ENCODE measurements at places on chromosomes 1 and 21. TPM values are rescaled to one million over a fixed set of nuclear protein-coding genes. Genes with fewer than 3 reads are reported as not detected.

Gene AKR1A1
- total RNA-seq = 45.4 TPM

Gene EVA1C
- 13.9 TPM for total RNA-seq

Gene C21orf58
- total RNA-seq = 1.5 TPM

GRCh38 chr1:205258261-205258691 lies 30.5 kb downstream of the TMCC2 start:
- no peak for DNase-seq

- DNase-seq = no peak
Observed at GRCh38 chr1:16164213-16165072, 8.6 kb upstream of the EPHA2 start.

- no peak for DNase-seq
Observed at GRCh38 chr21:44477131-44477530, 21.8 kb downstream of the LRRC3 start.

GRCh38 chr1:233620065-233620464 lies 6.2 kb downstream of the KCNK1 start:
- DNase-seq = no peak

All from left ventricle myocardium inferior (tissue), 1 donor.